Globus pallidus (tissue), 1 donor: ENCODE measurements at places on chromosomes 2 and 18.

DNA sequence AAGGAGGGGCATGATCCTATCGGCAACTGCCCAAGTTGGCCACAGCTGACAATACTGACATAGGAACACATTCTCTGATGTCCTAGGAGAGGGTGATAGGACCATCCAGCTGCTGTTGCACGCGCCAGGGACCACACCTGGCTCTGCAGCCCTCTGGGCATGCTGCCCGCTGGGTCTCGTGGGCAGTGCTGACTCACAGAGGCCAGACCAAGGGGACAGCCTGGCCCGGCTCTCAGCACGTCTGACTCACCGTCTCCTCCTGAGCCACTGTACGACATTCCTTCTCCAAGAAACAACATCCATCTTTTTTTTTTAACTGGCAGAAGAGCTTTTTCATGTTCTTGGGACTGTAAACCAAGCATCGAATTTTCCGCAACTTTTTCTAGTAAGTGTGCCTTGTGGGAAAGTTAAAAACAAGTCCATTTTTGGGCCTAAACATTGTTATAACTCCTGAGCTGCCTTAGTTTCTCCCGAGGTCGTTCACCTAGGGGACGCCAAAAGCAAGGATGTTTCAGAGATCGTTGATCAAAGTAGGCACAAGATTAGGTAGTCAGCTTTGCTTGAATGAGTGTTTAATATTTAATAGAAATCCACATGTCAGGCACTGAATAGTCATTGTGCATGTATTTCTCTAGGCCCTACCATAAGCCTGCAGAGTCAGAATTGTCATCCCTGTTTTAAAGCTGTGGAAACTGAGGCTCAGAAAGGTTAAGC is 100.3 kb downstream of the TTC32 start:
- no peak for DNase-seq

DNA sequence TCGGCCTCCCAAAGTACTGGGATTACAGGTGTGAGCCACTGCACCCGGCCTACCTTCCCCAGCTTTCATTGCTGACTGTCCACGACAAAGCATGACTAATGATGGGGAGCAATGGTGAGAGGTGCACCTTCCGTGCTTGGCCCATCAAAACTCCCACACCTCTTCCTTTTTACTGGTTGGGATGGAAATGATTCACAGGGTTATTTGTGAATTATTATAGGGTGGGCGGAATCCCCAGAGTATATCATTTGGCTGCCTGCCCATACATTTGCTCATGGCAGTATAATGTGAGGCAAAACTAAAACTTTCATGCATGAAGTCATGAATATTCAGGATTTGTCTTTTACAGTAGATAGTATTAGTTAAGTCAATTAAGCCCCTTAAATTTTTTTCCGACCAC is 334.2 kb upstream of the NETO1 start:
- DNase-seq: no peak

- DNase-seq: no peak
Observed at GRCh38 chr2:136386046-136386445, 268.1 kb upstream of the CXCR4 start.

- DNase-seq: no peak
Observed at GRCh38 chr2:173865971-173866873, 99.0 kb downstream of the SP3 start.

GRCh38 chr2:108633409-108633808 is 85.9 kb upstream of the RANBP2 start:
- DNase-seq: no peak

GRCh38 chr2:216596236-216596979 is 36.8 kb upstream of the IGFBP2 start:
- DNase-seq: no peak

DNA sequence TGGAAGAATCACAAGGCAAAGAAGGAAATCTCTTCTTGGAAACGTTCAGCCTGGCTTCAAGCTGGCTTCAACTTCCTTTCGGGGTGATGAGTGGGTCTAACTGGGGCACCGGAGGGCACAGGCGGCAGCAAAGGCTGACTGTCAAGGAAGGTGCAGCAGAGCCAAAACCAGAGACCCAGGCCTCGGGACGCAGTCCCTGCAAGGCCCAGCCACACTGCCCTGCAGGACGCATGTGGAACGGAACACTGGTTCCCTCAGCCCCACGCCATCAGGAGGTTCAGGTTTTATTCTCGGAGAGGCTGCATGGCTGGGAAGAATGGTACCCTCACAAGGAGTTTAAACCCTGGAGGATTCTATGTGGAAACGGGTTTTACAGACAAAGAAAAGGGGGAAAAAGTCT is 165.5 kb downstream of the HDAC4 start:
- no peak for DNase-seq

GRCh38 chr2:224400174-224400810 is 1.6 kb downstream of the FAM124B start:
- DNase-seq: no peak

- DNase-seq: no peak
Observed at GRCh38 chr2:189683348-189683747, 8.9 kb downstream of the ANKAR start.

GRCh38 chr18:44474067-44474411 is 206.6 kb upstream of the SETBP1 start:
- no peak for DNase-seq

DNA sequence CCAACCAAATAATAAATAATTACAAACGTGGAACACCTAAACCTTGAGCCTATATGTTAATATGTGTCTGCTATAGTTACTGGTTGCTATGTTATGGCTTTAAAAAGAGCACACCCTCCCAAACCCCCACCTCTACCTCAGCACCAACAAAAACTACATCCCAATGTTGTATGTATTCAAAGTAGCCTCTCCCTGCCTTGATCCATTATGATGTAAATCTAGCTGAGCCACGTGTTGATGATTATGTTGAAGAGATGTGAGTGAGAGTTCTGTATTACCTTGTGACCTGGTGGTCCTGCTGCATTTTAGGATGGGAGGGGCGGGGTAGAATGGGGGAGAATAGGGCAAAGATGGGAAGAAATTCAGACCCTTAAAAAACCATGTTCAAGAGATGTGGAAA is 4.8 kb downstream of the MFSD6 start:
- DNase-seq: no peak

DNA sequence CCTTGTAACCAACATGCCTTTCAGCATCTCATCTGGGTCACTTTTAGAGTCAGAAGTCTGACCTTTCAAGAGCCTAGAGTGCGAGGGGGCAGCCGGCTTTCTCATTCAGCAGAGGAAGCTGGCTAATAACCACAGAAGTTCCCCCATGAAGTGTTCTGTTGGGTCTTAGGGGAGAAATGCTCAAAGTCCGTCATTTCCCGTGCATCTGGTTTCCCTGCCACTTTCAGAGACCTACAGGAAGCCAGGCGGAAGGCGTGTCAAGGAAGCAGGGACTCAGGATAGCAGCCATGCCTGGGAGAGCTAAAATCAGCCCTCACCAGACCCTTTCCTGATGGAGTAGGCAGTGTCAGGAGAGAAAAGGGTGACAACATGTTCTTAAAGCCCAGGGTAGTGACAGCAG is 301.8 kb upstream of the ID2 start:
- no peak for DNase-seq
